ENCODE measurements at places on chromosomes 7 and 10. TPM values are rescaled to one million over a fixed set of nuclear protein-coding genes. Genes with fewer than 3 reads are reported as not detected.

- DNase-seq = no peak
Measured at GRCh38 chr10:1007583-1007982, 18.1 kb downstream of the IDI2 start.

BLNK gene
- total RNA-seq = 1.4 TPM

LRRTM3 gene
- total RNA-seq = not detected

DNA sequence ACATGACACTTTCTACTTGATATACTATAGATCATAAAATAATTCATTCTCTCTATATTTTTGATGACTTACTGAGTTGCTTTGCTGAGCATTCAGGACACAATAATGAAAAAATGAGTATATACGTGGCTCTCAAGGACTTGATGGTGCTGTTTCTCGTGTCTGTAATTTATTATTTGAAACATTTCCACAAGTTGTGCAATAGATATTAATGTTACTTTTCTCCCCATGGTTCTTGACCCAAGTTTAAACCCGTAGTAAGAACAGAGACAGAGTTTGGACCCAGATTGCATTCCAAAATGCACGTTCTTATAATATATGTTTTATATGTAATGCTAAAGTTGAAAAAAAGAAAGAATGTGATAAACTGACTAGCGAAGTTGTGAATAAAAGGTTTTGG, 94.2 kb upstream of the FAM3C start:
- no peak for DNase-seq

PLXNA4 gene
- total RNA-seq = 17.6 TPM

PDK4 gene
- 431 TPM for total RNA-seq

MGAM2 gene
- total RNA-seq = 0.11 TPM

NRF1 gene
- total RNA-seq = 7.8 TPM
